Dermis microvascular lymphatic vessel endothelial cell (primary cell): ENCODE measurements at places on chromosomes 6 and 20. TPM values are rescaled to one million over a fixed set of nuclear protein-coding genes. Genes with fewer than 3 reads are reported as not detected.

PDYN gene
- total RNA-seq, result not detected in 2 replicates

CTCFL gene
- total RNA-seq, result not detected in 2 replicates

CCN6 gene
- not detected in 2 replicates for total RNA-seq

FAM83C gene
- total RNA-seq, result not detected in 2 replicates

BNIP5 gene
- not detected in 2 replicates for total RNA-seq

TNXB gene
- 0.90 and 1.8 TPM in 2 replicates for total RNA-seq

TRIM38 gene
- total RNA-seq, result 4.7 and 6.3 TPM in 2 replicates

CCND3 gene
- total RNA-seq, result 31.3 and 55.6 TPM in 2 replicates

F13A1 gene
- total RNA-seq, result not detected in 2 replicates

COL9A1 gene
- total RNA-seq, result not detected in 2 replicates

RBPJL gene
- total RNA-seq, result not detected in 2 replicates

FRMD1 gene
- total RNA-seq, result not detected in 2 replicates

SLC35A1 gene
- 20.0 and 20.7 TPM in 2 replicates for total RNA-seq

NCOA3 gene
- 22.5 and 35.5 TPM in 2 replicates for total RNA-seq

GGTLC1 gene
- not detected in 2 replicates for total RNA-seq

ACTL10 gene
- total RNA-seq, result 1.0 and 1.4 TPM in 2 replicates

TOX2 gene
- total RNA-seq, result 0.77 and 1.0 TPM in 2 replicates

BHLHE23 gene
- not detected in 2 replicates for total RNA-seq
